Nasal cavity respiratory epithelium epithelial cell of viscerocranial mucosa (primary cell): ENCODE measurements at places on chromosomes 13 and 19. TPM values are rescaled to one million over a fixed set of nuclear protein-coding genes. Genes with fewer than 3 reads are reported as not detected.

CRX gene
- total RNA-seq = not detected in 2 replicates

ZNF266 gene
- 10.3 and 14.1 TPM in 2 replicates for total RNA-seq

OR10H1 gene
- total RNA-seq = not detected in 2 replicates

FAM216B gene
- total RNA-seq = not detected in 2 replicates

GNG8 gene
- total RNA-seq = not detected in 2 replicates

TTC9B gene
- under 0.01 TPM in 1 of 2 replicates, not detected in the other for total RNA-seq

TMEM255B gene
- total RNA-seq = 1.00 and 3.4 TPM in 2 replicates

FCER2 gene
- not detected in 2 replicates for total RNA-seq

CAPNS1 gene
- 258 and 283 TPM in 2 replicates for total RNA-seq

ZIC2 gene
- total RNA-seq = not detected in 2 replicates
